ENCODE measurements at places on chromosomes 7 and 10. TPM values are rescaled to one million over a fixed set of nuclear protein-coding genes. Genes with fewer than 3 reads are reported as not detected.

GRCh38 chr10:60827791-60828488, 49.7 kb downstream of the CDK1 start:
- DNase-seq = no peak

- DNase-seq = no peak
These were observed 935.6 kb downstream of the GRID1 start for GRCh38 chr10:85430991-85431390.

DNA sequence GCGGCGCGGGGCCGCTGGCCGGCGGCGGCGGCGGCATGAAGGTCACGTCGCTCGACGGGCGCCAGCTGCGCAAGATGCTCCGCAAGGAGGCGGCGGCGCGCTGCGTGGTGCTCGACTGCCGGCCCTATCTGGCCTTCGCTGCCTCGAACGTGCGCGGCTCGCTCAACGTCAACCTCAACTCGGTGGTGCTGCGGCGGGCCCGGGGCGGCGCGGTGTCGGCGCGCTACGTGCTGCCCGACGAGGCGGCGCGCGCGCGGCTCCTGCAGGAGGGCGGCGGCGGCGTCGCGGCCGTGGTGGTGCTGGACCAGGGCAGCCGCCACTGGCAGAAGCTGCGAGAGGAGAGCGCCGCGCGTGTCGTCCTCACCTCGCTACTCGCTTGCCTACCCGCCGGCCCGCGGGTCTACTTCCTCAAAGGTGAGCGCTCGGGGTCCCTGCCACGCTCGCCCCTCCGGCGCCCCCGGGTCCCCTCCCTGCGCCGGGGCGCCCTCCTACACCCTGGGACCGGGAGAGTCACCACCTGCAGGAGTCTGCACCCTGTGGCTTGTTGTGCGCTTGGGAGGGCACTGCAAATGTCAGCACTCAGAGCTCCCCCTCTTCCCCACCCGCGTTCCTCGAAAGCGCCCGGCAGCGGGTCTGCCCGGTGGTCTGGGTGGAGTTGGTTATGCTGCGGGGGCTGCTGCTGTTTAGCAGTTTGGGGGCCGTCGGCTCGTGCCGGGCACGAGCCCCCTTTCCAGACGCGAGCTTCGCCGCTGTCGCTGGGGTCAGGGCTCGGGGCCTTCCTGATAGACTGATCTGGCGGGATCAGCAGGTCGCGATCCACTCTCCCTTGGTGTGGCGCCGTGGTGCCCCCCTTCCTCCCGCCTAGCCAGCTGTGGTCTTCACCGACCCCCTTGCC, 627 bp downstream of the DUSP5 start:
- DNase-seq = peak; percentile 60

DNA sequence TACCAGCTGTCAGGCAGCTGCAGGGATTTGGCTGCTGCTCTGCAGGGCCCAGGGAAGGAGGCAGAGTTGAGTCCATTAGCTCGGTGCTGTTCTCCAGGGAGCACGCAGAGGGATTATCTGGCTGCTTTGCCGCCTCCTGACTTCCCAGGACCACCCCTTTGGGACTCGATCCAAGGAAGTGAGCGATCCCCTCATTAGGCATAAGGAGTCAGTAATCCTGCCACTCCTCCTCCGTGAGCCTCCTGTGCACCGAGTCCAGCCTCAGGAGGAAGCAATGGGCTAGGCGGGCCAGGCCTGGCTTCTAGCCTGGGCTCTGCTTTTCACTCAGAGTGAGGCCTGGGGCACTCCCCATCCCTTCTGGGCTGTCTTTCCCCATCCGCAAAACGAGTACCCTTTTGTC, 417.9 kb downstream of the RPS24 start:
- no peak for DNase-seq

DNA sequence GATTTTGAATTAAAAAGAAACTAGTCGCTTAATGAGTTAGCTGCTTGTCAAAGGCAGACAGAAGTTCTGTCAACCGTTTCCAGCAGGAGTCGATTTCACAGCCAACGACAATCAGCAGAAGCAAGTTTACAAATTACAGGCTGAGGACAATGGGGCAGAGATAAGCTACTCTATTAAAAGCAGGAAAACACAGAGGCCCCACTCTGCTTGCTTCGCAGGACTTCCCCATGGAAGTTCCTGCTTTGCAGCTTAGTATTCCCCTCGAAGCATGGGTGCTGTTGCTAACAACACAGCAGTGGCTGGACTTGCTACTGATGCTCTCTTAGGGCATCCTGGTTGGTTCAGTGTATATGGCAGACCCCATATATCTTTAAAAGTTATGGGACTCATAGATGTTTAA, 50.8 kb upstream of the KLF6 start:
- peak; percentile 15 for DNase-seq

DNA sequence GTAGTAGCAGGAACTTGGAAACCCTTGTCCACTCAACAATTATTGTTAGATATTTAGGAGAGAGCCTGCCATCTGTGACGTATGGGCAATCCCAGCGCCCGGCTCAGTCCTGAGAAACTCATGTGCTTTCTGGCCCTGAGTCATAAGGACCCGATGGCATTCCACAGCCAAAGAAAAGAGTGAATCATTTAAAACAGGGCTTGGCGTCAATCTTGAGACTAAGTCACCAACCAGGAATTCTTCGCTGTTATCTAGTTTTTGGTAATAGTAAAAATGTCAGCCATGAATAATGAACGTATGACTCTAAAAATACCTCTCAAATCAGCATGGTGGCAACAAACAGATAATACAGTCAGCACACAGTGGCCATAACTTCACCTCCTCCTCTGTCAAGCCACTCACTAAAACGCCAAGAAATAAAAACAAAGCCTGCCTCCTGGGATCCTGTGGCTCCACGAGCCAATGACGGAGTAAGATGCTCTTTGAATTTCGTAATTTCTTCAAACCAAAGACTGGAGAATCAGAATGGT, 140.8 kb downstream of the ADAM12 start:
- no peak for DNase-seq

DNA sequence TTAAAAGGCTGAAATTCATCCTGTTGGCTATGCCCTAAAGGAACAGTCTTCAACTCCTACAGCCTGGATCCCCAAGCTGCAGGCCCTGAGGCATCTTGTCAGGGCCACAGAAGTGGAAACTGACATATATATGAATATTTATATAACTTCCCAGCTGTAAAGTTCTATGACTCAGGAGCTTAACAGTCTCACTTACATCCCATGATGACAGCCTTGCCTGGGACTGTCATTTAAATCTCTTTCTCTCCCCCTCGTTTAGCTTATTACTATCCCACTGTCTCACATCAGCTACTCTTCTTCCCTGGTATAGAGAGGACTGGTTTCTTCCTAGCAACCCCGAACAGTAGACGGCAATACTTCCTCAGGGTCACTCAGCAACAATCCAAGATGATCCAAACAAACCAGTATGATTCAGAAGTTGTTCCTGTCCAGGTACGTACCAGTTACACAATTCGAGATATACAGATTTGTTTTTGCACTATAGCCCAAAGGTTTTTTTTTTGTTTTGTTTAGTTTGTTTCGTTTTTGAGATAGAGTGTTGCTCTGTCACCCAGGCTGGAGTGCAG, 22.7 kb downstream of the KIAA1549 start:
- no peak for DNase-seq

DNA sequence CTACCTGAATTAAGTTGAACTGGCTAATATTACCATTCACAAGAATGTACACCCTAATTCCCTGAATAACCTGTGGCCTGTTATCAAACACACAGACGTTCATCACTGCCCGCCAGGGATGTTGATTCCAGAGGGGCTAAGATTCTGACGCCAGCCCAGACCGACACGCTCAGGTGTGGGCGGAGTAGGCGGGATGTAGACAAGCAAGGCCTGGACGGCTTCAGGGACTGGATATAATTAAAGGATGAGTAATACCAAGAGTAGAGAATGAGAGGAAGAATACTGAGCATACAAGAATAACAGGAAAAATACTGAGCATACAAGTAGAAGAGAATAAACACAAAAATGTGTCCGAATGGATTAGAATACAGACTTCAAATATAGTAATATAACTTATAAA, 29.0 kb downstream of the CUBN start:
- no peak for DNase-seq

DNA sequence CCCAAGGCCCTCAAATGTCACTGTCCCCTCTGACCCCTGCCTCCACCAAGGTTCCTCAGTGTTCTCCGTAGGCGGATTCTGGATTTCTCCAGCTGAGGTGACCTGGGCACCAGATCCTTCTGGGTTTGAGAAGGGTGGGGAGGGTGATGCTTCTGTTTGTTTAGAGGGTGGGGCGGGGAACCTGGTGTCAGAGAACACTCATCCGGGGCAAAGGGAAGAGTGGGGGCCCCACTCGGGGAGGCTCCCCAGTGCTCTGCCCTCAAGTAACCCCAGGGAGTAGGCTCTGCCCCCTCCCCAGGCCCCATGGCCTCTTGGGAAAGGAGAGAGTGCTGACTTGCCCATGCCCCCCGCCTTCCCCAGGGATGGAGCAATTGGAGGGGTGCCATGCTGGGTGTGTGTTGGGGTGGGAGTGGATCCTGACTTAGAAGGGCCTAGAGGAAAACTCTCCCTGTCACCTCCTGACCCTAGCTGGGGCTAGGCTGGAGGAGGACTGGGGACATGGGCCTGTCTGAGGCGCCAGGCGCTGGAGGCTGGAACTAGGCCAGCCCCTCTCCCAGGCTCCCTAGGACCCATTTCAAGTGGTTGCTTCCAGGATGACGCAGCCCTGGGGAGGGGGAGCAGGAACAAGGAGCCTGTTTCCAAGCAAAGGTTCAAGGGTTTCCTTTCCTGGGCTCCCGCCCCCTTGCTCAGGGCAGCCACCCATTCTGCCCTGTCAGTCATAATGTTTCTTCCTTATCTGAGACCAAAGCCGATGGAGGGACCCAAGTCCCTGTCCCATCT, 27.9 kb downstream of the KAZALD1 start:
- no peak for DNase-seq

Gene INTS1
- polyA plus RNA-seq = 31.8 TPM

Gene FAM13C
- 28.2 TPM for polyA plus RNA-seq

Gene APBB1IP
- 1.5 TPM for polyA plus RNA-seq

Gene AOAH
- 3.2 TPM for polyA plus RNA-seq

Gene CLRN3
- not detected for polyA plus RNA-seq

Gene TMEM229A
- polyA plus RNA-seq = 0.15 TPM

Gene MGMT
- polyA plus RNA-seq = 12.2 TPM

Gene CALCR
- polyA plus RNA-seq = 9.9 TPM
